NCI-H1048 (cell line): ENCODE measurements at places on chromosomes 1 and 21.

GRCh38 chr1:236623371-236624166, 19.3 kb upstream of the HEATR1 start:
- no peak for DNase-seq

DNA sequence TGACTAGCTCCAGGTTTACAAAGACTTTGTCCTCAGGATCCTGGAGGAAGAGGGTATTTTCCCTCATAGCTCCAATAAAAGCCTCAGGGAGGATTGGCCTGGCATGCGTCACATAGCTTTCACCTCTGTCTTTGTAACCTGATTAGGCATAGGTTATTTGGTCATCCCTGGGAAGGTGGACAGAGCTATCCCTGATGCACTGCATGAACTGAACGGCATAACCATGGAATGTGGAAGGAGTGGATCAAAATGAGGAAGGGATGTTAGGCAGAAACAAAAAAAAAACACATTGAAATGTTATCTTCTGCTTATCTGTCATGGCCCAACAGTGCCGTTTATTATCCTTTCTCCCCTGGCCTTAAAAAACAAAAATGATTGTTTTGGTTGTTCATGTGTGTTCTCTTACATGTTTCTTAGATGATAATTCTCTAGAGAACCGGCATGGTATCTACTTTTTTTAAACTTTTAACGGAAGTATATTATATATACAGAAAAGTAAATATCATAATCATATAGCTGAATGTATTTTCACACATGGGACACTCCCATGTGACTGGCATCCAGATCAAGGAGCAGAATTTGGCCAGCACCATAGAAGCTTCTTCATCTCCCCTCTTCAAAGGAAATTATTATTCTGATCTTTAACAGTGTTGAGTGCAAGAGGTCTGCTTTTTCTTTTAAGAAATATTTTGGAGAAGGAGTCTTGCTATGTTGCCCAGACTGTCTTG, 85.3 kb downstream of the RPS6KC1 start:
- DNase-seq: no peak

DNA sequence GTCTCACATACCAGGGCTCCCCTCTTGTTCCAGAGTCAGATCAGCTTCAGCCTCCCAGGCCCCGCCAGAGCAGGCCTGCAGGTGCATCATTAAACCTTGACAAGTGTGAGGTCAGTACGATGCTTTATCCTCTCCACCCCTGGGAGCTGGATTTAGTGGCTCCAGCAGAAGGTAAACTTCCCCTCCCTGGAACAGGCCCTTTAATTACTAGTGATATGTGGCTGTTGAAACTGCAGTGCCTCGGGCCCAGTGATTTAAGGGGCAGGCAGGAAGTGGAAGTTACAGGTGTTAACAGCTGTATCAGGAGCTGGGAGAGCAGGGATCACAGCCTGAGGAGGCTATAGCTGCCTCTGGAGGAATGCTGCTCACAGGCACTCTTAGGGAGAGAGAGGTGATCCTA, 132.4 kb upstream of the KLHDC7A start:
- DNase-seq: no peak

GRCh38 chr1:118244194-118244593, 59.2 kb upstream of the SPAG17 start:
- DNase-seq: no peak

DNA sequence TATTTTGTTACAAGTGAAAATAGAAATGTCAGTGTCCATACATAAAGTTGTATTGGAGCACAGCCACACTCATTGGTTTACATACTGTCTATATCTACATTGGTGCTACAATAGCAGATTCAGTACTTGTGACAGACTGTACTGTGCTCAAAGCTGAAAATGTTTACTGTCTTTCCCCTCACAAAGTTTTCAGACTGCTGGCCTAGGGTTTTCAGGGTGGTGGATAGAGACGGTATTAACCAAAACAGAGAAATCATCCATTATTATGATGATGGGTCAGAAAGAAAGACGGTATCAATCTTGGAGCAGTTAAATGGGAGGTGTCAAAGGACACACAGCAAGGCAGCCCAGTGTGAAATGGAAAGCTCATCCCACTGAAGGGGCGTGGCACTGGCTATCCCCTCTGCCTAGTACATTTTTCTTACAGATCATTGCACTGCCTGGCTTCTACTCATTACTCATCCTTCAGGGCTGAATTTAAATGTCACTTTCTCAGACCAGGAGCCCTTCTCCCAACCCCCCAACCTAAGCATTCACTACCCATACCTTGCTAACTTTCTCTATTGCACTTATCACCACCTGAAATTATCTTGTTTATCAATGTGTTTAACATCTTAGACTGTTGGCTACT, 10.2 kb downstream of the JAK1 start:
- DNase-seq: no peak

DNA sequence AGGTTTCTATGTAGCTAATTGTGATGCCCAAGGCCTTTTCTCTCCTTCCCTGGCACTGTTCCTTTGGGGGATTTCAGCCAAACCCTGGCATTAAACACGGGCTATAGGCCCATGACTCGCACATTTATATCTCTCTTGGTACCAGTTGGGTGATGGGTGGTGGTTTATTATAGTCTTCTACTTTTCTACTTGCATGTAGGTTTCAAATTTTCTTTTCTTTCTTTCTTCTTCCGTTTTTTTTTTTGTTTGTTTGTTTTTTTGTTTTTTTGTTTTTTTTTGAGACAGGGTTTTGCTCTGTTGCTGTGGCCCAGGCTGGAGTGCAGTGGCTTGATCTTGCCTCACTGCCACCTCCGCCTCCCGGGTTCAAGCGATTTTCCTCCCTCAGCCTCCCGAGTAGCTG, 1.1 kb downstream of the IL10RB start:
- no peak for DNase-seq

DNA sequence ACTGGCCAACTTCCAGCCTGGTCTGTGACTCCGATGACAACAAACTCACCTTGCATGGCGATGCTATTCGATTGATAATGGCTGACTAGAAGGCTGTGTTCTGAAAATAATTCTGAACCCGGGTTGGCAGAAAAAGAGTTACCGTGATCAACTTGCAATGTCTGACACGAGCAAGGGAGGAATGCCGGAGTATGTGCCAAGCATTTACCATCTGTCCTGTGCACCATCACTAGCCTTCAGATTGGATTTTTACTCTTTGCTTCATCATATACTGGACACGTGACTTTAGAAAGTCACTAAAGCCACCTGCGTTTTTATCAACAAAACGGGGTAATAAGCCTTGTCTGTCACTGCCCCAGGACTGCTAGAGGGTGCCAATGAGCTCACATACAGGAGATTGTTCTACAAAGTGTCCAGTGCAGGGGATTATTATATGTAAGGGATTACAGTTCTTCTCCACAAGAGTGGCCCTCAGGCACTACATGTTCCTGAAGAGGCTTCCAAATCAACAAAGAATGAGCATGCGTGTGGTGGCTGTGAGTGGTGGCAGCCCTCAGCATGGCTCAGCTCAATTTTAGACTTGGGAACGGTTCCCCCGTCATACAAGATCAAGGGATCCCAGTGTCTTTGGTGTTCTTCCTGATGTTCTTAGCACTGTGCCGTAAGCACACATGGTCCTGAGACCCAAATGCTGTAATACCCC, 35.8 kb downstream of the SSBP3 start:
- no peak for DNase-seq

- no peak for DNase-seq
Observed at GRCh38 chr21:27643326-27643725, 676.4 kb upstream of the ADAMTS5 start.

DNA sequence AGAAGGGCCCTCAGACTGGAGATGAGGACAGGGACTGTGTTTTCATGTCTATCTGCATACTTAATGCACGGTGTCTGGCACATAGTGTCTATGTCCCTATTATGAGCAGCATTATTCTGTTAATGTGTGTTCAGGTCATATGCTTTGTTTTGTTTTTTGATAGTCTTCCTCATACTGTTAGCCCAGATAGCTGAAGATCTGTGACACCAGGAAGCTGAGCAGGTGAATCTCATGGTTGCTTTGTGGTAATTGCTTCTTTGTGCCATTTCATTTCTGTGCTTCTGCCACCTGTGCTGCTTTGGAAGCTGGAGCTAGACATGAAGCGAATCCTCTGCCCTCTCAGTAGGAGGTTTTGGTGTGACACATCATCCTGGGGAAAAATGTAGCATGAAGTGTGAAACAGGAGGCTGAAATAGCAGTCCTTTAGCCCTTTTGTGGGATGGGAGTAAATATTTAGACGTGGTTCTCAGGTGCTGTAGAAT, 15.8 kb downstream of the SMAP2 start:
- no peak for DNase-seq

- no peak for DNase-seq
Observed at GRCh38 chr1:53079251-53079650, 17.2 kb downstream of the PODN start.

- DNase-seq: no peak
Observed at GRCh38 chr1:165207853-165208515, 148.5 kb downstream of the LMX1A start.

- DNase-seq: no peak
Observed at GRCh38 chr1:22387919-22388580, 63.6 kb upstream of the ZBTB40 start.

GRCh38 chr21:29105218-29105617, 25.2 kb upstream of the MAP3K7CL start:
- no peak for DNase-seq

- no peak for DNase-seq
Observed at GRCh38 chr21:15354516-15354915, 289.7 kb upstream of the NRIP1 start.

GRCh38 chr1:1118011-1118875, 2.4 kb upstream of the C1orf159 start:
- DNase-seq: no peak

GRCh38 chr1:203185585-203185984, 919 bp downstream of the CHI3L1 start:
- no peak for DNase-seq

GRCh38 chr1:32903991-32904785, 3.0 kb upstream of the TMEM54 start:
- no peak for DNase-seq

DNA sequence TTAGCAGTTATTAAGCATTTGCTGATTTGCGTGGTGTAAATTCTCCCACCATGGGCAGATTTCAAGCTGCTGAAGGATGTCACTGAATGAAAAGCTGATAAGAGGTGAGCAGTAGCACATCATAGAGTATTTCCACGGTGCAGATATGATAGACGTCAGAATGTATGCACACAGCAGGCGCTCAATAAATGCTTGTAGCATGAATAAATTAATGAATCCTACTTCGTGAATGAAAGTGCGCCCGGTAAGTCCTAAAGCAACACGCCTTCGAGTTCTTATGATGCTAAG, 510 bp upstream of the UBIAD1 start:
- no peak for DNase-seq

DNA sequence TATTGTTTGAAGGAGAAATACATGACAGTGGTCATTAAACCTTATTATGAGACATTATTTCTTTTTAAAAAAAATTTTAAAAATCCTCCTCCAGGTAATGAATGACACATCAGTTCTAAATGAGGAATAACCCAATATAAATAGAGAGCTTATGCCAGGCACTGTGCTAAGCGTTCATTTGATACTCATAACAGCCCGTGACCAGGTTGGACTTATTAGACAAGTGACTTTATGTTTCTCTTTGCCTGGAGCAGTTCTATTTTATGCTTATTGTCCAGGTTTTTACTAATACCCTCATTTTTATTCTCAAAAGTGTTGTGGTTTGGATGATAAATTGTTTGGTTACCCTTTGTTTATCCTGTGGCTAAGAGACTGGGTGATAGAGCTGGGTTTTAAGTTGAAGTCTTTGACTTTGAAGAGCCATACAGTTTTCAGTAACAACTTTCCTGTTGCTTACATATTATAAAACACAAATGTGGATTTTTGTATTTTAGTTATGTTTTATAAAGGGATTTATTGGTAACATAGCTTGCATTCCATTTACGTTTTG, 84.2 kb downstream of the RABGAP1L start:
- no peak for DNase-seq

DNA sequence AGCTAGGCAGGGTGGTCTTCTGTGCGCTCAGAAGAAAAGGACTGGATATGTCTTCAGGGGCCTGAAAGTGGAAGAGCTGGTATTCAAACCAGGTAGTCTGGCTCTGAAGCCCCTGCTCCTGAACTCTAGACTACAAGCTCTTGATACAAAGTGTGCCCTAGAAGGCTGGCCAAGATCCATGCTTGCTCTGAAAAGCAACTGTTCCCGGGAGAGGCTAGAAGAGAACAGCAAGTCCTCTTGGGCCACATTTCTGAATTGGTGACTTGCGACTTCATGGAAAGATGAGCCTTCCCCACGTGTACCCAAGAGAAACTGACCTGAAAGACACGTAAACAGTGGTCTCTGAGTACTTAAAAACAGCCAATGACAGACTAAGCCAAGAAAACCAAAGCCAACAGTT, 123.3 kb upstream of the GRIK3 start:
- DNase-seq: no peak

GRCh38 chr1:95685081-95685480, 451.1 kb downstream of the RWDD3 start:
- no peak for DNase-seq

GRCh38 chr1:83693427-83694126, 305.4 kb downstream of the TTLL7 start:
- DNase-seq: no peak

GRCh38 chr1:23423415-23424292, 894 bp downstream of the TCEA3 start:
- no peak for DNase-seq

- peak; percentile 56 for DNase-seq
Observed at GRCh38 chr21:38159355-38159754, 97.4 kb upstream of the KCNJ15 start.

GRCh38 chr1:177206831-177207355, 36.1 kb downstream of the BRINP2 start:
- no peak for DNase-seq

GRCh38 chr1:205632669-205633169, 908 bp upstream of the ELK4 start:
- no peak for DNase-seq

DNA sequence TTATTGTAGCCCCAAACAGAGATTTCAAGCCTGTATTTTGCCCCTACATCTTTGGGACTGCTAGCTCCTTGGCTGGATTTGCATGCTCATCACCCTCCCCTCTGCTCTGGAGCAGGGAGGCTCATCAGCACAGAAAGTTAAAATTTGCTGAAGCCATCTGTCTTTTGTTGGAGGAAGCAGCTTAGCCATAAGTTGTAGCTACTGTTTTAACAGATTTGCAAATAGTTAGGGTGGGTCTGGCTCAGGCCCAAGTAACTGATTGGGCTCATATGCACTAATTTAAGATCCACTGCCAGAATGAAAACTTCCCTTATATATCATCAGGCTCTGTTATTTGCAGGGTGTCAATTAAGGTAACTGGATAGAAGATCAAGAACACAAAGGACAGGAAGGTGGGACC, 307.0 kb downstream of the ZP4 start:
- DNase-seq: no peak

DNA sequence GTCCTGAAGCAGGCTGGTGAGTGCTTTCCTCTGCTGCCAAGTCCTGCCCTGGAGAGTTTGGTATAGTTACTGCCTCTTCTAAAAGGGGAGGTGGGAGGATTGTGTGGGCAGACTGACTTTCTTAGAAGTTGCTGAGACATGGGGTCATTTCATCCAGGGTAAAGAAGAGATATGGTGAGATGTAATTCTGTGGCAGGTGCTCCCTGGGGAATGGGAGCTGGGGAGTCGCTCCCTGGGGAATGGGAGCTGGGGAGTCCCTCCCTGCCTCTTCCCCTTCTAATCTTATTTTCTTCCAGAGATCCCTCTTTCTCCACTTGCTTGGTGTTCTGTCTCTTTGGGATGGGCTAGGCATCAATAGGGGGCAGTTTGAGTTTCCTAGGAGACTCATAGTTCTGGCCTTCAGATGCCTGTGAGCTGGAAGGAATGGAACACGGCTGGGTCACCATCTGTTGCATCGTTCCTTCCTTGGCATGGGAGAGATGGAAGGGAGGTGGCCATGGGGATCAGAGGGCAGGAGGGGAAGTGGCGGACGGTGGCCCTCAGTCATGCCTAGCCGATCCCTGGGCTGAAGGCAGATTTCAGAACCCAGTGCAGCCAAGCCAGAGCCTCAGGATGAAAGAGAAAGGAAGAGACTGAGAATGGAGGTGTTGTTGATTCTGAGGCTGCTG, 59.0 kb downstream of the NFASC start:
- DNase-seq: no peak
